ENCODE measurements at places on chromosomes 4 and X.
A peak's percentile ranks its signal among the peaks of the same experiment; 100 is the strongest.

DNA sequence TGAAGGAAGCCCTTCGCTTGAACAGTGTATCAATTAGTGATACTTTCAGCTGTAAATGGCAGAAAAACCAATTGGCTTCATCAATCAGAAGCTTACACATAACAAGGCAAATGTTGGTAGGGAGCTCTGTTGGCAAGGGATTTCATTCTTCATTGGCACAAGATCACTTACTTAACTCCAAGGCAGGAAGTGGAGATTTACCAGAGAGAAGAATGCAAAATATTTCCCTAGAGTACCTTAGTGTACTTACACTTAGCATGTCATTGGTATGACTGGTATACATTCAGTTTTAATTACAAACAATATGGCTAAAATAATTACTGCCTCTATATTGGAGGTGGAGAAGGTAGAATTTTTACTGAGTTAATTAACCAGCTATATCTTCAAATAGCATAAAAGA, 545.0 kb downstream of the GABRG1 start:
- DNase-seq = no peak

GRCh38 chr4:1558205-1558604, 125.9 kb downstream of the FAM53A start:
- no peak for DNase-seq

DNA sequence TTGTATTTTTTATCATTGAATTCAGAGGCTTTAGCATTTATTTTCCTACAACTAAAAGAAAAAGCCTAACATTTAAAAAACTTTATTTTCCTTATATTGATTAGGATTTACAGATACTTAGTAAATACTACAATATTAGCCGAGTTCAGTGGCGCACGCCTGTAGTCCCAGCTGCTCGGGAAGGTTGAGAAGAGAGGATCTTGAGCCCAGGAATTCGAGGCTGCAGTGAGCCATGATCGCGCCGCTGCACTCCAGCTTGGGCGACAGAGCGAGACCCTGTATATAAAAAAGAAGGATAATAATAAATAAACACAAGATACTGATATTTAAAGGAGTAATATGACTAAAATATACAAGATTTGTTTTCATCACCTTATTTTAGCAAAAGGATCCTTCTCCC, 681 bp upstream of the UPF3B start:
- no peak for DNase-seq

- DNase-seq = no peak
Observed at GRCh38 chrX:79107891-79108718, 36.4 kb upstream of the GPR174 start.

DNA sequence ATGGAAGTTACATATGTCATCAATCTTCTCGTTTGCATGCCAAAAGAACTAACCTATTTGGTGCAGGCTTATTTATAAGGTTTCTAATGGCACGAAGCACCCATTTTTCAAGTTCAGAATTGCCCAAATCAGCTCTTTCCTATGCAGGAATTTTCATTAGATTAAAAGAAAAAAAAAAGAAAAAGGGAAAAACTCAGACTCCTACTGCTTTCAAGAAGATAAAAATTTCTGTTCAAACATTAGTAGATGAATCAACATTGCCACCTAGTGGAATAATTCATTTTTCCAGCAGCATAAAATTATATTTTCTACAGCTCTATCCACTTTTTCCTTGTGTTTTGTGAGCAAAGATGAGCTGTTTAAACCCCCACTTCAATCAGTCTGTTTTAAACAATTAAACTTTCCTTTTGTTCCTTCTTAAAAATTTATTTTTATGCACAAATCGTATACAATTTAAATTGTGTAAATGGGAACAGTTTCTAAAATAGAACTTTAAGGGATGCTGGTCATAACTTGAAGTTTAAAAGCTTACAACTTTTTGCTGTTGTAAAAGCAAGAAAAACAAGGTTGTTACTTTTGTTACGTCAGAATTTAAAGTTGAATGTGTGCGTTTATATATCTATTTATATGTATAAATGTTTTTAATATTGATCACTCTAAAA, 309.9 kb downstream of the ARAP2 start:
- DNase-seq = peak; percentile 11

DNA sequence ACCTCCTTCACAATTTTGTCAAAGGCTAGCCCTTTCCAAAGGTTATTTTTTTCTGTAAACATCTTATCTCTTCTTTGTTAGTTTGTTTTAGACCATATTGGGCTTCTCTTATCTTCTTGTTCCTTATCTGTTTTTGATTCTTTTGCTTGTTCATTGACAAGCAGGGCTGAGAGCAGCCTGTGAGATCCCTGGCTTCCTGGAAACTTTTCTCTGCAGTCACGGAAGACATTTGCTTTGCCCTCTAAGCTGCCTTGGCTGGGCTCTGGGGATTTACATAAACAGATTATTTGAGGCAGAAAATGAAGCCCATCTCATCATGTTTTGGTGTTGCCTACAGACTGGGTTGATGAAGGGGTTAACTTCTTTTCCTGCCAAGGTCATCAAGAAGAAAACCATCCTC, 157.4 kb upstream of the AMOT start:
- no peak for DNase-seq

GRCh38 chrX:108704839-108705238, 31.5 kb downstream of the IRS4 start:
- DNase-seq = no peak

GRCh38 chrX:120262859-120263708, 12.5 kb downstream of the ZBTB33 start:
- DNase-seq = no peak

DNA sequence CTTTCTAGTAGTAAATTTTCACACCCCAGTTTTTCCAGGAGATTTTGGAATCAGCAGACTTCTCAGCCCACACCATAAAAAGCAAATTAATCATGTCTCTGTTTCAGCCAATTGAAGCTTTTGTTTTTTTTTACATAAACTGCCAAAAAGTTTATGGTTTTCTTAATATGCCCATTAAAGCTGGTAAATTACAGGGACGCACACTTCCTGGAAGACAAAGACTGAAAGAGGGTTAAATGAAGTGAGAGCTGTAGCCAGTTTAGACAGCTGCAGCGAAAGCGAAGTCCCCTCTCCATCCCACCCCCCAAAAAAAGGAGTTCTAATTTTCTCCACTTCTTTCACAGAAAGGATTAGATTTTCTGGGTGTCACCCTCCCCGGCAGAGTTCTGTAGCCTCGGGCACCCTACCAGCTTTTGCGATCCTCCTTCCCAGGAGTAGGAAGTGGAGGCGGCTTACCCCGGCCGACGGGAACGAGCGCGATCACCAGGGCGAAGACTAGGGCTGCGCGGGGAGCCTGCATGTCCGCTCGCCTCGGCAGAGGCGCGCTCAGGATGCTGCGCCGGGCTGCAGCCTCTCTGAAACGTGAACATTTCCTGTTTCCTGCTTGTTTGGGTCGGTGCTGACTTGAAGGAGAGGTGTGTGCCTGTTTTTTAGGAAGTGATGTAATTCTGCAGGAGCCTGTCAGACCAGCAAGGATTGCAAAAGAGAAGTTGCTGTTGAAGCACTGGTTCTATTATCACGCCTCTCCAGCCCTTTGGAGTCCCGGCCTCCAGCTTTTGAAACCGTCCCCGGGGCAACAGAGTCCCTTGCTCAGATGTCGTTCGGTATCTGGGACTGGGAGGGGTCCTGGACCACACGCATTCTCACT, at the start of gene TMEM154:
Gene TMEM154 (minus strand): TSS at position 584 of the 868 bp plus-strand sequence. CDS start 64 bp downstream, at position 520.
- DNase-seq = no peak

DNA sequence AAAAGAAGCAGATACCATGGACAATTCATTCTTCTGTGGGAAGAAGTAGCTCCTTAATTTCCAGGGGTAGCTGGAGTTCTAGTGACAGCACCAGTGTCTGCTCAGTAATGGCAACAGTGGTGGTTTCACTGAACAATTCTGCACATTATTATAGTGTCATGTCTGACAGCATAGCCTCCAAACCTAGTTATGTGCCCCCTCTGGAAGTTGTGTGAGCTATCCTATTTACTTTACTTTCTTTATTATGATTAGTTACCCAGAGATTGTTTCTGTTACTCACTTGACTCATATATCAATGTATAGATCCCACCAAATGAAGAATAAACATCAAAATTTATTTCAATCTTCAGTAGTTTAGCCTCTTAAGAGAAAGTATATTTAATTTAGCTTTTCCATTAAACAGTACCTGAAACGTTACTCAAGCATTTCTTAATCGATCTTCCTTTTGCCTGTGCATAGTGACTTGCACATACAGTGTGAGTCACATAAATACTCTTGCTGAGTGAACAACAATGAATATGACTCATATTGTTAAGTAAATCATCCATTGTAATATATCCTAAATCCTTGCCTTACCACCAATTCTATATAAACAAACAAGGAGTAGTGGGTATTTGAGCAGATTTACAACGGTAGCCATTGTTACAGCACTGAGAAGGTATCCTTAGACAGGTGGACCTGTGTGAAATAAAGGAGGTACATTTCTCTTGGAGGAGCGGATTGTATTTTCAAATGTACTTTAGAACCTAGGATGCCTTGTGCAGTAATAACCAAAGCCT, 534.7 kb downstream of the ANKRD50 start:
- DNase-seq = no peak

DNA sequence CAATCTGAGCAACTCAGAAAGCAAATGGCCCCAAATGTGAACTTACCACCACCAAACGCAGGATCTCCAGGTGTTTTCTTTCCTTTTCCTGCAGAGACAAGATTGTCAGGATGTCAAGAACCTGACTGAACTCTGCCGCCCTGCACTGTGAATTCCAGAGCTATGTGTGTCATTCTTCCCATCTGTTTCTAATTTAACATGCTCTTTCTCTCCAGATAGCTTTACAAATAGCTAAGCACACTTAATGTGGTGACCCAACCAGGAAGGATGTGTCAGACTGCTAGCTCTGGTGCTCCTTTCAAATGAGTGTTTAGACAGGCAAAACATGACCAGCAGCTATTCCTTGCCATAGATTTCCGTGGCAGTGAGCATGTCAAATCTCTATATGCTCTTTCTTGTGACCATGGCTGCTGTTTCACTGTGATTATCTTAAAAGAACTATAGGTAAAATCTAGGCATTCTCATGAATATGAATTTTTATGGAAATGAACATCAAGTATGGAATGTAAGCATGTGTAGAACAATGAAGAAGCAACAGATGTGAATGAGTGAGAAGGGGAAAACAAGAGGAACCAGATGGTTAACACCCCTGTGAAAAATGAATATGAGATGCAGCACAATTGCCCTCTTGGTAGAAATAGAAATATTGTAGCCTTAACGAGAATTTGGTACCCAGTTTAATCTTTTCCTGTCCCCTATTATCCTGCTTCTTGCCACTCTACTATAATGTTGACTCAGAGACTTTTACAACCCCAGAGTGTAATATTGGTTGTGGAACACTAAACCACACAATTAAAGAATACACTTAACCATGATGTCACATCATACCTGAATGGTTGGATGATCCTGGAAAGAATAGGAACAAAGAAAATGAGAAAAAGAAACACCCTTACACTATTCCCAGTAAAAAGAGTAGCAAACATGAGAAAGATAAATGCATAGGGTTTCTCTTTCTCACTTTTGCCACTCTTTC, 247.8 kb upstream of the DKK2 start:
- DNase-seq = no peak

GRCh38 chr4:106766519-106766918, 269.6 kb downstream of the DKK2 start:
- no peak for DNase-seq

DNA sequence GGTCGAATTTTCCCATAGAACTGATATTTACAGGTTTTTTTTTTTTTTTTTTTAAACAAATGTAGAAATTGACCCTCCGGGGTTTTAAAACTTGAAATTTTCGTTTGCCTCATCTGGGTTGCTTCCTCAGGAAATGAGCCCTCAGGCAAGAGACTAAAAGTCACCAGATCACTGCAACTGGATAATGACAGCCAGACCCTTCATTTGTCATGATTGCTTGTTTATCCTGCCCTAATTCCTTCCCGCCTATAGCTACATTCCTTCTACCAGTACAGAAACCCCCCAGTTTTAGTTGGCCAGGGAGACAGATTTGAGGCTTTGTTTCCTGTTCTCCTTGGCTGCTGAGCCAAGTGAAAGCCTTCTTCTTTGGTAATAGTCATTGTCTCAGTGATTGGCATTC, 44.0 kb upstream of the IGFBP7 start:
- no peak for DNase-seq

GRCh38 chr4:139559687-139560086, 3.7 kb upstream of the SETD7 start:
- DNase-seq = no peak

GRCh38 chr4:41362621-41363383, 106.1 kb downstream of the UCHL1 start:
- DNase-seq = no peak

DNA sequence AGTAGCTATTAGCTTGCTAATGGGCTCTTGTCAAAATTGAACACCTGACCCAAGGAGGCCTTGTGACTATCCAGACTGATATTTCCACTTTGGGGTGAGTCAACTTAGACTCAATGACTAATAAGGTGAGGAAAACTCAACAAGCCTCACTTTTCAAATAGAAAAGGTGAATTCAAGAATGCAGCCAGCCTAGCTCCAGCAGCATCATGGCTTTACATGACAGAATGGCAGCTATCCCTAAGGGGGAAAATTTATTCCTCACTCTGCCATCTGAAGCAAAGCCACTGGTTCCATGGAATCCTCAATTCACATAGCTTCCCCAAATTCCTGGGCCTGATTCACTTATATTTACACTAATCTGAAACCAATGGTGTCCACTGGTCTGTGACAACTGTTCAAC, 29.1 kb upstream of the RAB9B start:
- no peak for DNase-seq

- DNase-seq = no peak
Observed at GRCh38 chr4:183960046-183960420, 54.9 kb downstream of the STOX2 start.

DNA sequence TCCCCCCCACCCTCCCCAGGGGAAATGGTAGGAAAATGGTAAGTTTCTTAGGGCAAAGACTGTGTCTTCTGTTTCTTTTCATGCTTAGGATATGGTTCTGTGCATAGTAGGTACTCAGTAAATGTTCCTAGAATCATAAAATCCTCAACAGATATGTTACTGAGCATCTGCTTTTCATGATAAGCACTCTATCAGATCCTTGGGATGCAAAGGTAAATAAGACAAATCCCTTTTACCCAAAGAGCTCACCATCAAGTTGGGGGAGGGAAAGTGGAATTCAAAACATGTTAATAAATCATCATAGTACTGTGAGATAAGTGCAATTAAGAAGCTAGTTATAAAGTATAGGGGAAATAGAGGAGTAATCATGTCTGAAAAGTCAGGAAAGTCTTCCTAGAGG, 67.9 kb upstream of the OGT start:
- no peak for DNase-seq

- no peak for DNase-seq
Observed at GRCh38 chr4:149897783-149898182, 82.1 kb upstream of the IQCM start.

DNA sequence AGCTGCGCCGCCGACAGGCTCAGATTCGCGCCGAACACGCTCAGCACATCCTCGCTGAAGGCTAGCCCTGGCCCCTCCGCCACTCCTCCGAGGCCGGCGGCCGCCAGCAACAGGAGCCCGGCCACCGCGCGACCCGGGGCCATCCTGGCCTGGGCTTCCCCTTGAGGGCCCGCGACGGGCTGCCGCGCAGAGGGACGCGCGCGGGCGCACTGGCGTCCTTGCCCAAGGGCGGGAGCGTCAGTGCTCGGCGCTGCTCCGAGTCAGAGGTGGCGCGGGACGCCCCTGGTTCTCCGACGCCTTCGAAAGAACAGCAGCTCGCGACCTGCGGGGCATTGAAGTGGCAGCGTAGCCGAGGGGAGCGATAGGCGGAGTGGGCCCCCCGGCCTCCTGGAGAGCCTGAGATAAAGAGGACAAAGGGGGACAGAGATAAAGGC, 745 bp downstream of the SLC39A8 start:
- DNase-seq = no peak

All from KG1 (cell line).